ENCODE measurements at places on chromosomes 5 and 9.
A peak's percentile ranks its signal among the peaks of the same experiment; 100 is the strongest.

DNA sequence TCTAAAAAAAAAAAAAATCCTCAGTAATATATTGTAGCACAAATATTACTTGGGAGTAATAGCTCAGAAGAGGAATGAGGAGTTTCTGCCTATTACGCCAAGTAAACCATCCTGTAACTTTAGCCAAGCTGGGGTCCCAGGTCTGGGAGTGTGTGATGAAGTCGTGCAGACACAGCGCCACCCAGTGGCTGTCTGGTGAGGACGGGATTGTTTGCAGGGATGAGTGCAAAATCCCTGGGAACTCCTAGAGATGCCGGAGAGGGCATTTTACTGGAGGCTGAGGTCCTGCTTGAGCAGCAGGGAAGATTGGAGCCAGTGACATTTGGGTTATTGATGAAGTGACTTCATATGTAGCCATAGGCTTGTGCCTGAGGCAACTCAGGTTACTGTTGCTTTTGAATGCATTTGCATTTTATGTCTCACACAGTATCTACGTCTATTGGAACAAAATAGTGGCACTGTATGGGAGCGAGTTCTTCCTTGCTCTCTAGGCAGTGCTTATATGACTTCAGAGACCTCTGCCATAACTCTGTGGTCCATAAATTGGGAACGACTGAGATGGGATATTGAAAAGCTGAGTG, 72.8 kb downstream of the PSAT1 start:
- DNase-seq, result peak; percentile 3

GRCh38 chr5:77616920-77617319, 21.6 kb downstream of the OTP start:
- no peak for DNase-seq

GRCh38 chr9:129218272-129218625, 40.2 kb upstream of the IER5L start:
- no peak for DNase-seq

DNA sequence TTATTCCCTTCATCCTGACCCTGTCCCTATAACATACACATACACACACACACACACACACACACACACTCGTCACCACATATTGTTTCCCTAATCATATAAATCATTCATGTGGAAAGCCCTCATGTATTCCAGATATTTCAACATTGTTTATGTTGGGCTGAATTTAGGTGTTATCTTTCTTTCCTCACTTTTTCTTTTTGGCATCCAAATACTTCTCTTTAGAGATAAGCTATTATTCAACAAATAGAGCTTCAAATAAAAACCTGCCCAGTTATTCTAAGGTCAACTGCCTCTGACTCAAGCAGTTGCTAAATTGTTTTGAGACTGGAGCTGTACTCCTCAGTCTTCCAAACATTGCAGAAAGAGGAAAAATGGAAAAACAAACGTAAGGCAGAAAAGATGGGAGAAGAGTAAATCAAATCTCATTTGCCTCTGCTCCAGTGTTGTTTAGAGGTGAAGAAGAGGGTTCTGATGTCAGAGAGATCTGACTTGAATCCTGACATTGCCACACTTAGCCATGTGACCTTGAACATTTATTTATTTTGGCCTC, 215.7 kb downstream of the GAS1 start:
- DNase-seq, result no peak

DNA sequence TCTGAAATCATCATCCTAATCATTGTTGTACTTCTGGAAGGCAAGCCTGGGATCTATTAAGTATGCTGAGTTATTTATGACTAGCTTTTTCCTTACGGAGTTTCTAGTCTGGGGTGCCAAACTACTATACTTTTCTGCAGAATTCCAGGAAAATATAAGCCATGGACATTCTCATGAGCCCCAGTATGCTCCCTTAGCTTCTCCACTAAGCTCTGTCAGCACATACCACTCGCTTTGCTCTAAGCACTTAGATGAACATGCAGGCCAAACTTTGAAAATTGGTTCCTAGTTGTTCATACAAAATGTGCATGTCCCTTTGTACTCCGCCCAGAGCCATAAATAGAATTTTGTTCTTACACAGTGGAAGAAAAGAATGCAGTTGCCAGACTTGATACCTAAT, 284.6 kb downstream of the ARRDC3 start:
- no peak for DNase-seq

DNA sequence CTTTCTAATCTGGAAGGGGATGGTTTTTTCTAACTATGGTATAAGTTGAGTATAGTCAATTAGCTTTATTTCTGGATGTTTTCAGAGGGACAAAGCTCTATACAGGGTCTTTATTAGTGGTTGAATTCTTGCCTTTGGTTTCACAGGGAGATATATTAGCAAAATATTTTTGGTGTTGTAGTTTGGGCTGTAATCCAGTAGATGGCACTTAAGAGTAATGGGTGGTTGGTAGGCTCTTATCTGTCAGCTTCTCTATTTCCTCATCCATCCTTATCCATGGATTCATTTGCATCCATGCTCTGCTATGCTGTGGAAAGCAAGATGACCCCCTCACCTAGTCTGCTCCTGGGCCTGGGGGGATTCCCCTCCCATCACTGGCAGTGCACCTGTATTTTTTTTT, 363.6 kb upstream of the CYLC2 start:
- DNase-seq, result no peak

DNA sequence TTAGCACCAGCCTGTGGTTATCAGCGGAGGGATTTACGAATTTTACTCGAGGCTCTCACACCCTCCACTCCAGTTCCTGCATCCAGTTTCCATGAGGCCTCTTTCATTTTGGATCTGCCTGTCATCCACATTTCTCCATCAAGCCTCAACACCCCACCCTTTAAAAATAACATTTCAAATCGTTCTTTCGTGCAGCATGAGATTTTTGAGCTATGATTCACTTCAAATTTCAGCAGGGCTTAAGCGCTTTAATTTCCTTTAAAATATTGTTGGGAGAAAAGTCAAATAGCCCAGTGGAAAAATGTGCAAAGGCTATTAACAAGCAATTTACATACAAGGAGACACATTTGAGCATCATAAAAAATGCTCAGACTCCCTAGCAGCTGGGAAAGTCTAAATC, 103.2 kb downstream of the MSX2 start:
- no peak for DNase-seq

GRCh38 chr9:135443797-135444425, 35.7 kb upstream of the PPP1R26 start:
- DNase-seq, result no peak

- no peak for DNase-seq
These were observed 7.9 kb upstream of the ERMP1 start for GRCh38 chr9:5840788-5841187.

GRCh38 chr9:18610956-18611355, 137.0 kb downstream of the ADAMTSL1 start:
- DNase-seq, result no peak

DNA sequence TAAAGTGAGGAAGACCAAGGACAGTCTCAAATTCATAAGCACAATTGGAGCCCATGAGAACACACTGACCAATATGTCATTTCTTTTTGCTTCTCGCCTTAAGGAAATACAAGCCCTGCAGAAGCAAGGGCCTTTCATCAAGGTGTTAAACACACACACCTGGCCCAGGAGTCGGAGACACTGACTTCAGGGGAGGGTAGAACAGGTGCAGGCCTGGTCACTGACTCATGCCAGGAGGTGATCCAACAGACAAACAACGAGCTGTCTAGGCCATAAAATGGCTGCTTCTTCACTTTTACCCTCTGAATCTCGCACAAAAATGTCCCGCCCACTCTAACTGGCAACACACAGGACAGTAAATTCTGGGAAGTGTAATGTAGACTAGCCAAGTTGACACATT, 62.7 kb downstream of the RGMB start:
- DNase-seq, result no peak

DNA sequence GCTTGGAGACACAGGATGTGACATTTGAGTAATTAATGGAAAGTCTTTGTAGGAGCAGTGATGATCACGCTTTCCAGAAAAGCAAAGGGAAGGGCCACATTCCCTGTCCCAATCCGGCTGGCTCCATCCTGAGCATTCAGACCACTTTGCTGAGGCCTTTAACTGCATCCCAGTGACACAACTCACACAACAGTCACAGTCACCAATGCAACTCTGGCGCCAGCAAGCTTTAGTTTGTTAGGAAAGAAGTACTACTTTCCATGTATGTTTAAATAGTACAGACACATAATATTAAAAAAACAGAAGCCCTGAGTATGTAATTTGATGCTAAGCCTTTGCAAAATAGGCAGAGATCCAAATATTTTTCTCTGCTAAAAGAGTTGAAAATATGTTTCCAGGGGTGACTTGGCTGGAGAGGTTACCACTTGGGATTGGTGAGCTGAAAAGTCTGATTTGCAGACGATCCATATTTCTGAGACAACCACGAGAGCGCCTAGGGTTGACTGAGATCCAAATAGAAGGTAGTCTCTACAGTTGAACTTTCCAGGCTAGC, 31.7 kb upstream of the GAS1 start:
- DNase-seq, result no peak

GRCh38 chr5:58224661-58225060, 235.2 kb downstream of the PLK2 start:
- DNase-seq, result no peak

DNA sequence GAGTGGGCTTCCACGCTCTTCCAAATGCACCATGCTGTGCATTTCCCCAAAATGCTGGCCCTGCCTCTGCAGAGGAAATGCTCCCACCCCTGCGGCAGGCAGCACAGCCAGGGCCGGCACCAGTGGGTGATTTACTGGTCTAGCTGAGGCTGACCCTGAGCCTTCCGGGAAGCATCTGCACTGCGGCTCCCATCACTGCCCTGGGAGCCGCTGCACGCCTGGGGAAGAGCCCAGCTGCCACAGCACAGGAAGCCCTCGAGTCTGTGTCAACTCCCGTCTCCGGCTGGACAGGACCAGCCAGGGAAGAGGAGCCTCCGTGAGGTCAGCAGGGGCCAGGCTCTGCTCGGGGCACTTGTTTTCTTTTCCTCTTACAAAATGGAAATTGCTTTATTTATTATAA, 25.1 kb upstream of the EEIG1 start:
- DNase-seq, result no peak

- DNase-seq, result no peak
These were observed 81.1 kb downstream of the JAKMIP2 start for GRCh38 chr5:147701468-147701867.

- DNase-seq, result no peak
These were observed 25.7 kb upstream of the UGCG start for GRCh38 chr9:111870774-111871498.

- no peak for DNase-seq
These were observed 238.2 kb upstream of the KCNN2 start for GRCh38 chr5:114123654-114124053.

- DNase-seq, result no peak
These were observed 50.8 kb downstream of the DMRT2 start for GRCh38 chr9:1100945-1101344.

- DNase-seq, result no peak
These were observed 180.0 kb downstream of the CDK5RAP2 start for GRCh38 chr9:120399940-120400339.

GRCh38 chr5:56270058-56270457, 36.9 kb upstream of the ANKRD55 start:
- DNase-seq, result no peak

DNA sequence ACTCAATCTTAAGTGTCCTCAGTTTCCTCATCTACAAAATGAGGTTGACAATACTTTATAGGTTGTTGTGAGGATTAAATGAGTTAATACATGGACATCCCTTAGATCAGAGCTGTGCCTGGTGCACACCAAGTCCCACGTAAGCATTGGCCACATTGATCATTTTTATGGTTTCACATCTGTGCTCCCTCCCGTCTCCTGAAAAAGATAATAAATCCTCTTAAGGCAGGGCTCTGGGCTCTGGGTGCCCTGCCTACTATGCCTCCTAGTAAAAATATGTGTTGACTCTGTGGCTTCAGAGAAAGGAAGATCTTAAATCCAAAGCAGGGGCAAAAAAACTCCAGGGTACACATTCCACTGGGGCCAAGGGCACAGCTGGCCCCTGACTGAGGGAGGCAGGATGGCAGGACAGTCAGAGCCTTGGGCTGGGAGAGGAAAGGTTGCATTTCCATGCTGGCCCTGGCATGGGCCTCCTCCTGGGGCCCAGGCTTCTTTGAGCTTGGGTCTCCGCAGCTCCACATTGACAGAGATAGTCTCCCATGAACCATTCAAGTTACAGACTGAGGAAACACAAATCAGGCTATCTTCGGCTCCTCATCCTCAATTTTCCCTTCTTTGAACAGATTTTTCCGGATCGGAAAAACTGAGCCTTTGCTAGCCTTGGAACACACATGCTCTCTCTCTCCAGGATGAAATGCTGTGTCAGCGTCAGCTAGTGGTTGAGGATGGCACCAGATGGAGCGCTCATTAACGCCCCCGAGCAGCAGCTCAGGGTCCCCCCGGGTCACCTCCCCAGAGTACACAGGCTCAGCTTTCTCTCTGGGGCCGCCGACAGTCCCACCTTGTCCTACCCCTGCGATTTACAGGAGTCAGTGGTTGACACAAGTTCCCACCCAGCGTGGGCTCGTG, 22.4 kb upstream of the KIF12 start:
- DNase-seq, result no peak

DNA sequence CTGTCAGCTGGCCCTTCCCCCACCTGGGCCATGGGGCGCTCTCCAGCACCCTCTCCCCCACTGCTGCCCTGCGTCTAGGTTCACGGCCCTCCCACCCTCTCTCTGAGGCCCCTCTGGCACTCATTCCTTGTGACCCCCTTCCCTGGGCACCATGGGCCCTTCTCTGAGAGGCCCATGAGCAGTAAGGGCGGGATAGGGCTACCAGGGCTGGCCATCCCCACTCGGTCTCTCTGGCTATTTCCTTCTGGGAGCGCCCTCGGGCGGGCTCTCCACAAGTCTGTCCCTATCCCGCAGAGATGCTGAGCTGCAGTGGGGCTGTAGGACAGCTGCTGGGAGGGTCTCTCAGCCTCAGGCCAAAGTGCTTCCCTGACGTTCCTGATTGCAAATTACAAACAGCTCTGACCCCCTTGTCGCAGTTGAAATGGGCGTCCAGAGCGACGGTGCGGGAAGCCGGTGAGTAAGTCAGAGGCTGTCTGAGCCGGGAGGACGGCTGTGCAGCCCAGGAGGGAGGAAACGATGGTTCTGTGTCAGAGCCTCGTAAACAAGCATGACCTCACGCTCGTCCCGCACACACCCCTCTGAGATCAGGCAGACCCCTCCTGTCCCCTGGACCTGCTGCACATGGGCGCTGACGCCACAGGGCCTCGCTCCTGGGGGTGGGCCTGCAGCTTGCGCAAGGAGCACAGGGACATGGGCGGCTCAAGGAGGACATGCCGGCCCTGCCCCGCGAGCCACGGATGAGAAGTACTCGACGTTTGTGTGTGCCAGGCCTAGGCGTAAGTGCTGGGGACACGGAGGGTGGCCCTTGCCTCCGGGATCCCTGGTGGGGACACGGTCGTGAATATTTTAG, 36.3 kb upstream of the GFPT2 start:
- DNase-seq, result no peak

All from effector memory CD4-positive, alpha-beta T cell (primary cell).